CD4-positive, alpha-beta memory T cell (primary cell): ENCODE measurements at places on chromosomes 4 and X.

DNA sequence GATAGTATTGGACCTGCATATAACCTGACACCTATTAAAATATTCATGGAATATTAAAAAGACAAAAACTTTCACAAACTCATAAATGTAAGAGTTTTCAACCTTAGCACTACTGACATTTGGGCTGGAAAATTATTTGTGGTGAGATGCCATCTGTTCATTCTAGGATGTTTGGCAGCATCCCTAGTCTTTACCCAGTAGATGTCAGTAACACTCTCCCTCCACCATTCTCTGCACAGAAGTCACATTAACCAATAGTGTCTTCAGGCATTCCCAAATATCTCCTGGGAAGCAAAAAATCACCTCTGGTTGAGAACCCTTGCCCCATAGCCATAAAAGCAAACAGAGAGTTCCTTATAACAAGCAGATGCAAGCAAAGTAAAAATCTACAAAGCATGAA lies 41.4 kb upstream of the NDST4 start:
- no peak for DNase-seq

- no peak for DNase-seq
These were observed 22.5 kb downstream of the LRRC66 start for GRCh38 chr4:51997647-51998046.

- DNase-seq: no peak
These were observed 31.2 kb upstream of the GYPA start for GRCh38 chr4:144171697-144172096.

- DNase-seq: peak; percentile 50
These were observed at the start of gene CHST7 for GRCh38 chrX:46573331-46573891. TSS of gene CHST7 (plus strand) at chrX:46573765. CDS start at chrX:46573932, 167 bp downstream.

DNA sequence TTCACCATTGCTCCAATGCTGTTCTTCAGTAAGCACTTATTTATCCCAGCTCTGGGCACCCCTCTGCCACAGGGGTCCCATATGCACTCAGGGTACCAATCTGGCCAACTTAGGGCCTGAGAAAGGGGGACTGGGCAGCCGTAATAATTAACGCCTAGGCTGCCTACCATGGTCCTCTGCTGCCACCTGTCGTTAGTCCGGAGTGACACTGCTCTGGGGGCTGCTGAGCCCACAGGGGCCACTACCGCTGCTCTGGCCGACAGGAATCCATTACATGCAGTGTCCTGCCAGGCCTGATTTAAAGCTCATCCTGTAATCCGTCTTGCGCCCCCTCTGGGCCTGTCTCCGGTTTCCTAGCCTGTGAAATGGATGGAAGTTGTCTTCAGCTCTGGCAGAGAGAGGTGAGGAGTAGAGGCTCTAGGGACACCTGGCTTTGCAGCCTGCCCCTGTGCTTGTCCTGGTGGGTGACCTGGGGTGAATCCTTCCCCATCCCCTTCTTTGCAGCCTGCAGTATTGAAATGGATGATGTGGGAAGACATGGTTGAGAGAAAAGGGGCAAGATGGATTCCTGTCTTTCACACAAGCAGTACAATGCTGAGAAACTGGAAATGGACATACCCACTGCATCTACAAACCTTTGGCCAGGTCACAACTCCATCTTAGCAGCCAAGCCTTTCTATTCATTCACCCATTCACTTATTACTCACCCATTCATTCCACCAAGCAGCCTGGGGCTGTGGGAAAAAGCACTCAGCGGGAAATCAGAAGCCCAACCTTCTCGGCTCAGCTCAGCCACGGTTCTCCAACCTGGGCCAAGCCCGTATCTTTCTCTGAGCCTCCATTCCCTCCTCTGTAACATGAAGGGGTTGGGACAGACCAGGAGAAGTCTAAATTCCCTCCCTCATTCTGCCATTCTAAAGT lies 116.3 kb upstream of the NALF2 start:
- DNase-seq: peak; percentile 15

DNA sequence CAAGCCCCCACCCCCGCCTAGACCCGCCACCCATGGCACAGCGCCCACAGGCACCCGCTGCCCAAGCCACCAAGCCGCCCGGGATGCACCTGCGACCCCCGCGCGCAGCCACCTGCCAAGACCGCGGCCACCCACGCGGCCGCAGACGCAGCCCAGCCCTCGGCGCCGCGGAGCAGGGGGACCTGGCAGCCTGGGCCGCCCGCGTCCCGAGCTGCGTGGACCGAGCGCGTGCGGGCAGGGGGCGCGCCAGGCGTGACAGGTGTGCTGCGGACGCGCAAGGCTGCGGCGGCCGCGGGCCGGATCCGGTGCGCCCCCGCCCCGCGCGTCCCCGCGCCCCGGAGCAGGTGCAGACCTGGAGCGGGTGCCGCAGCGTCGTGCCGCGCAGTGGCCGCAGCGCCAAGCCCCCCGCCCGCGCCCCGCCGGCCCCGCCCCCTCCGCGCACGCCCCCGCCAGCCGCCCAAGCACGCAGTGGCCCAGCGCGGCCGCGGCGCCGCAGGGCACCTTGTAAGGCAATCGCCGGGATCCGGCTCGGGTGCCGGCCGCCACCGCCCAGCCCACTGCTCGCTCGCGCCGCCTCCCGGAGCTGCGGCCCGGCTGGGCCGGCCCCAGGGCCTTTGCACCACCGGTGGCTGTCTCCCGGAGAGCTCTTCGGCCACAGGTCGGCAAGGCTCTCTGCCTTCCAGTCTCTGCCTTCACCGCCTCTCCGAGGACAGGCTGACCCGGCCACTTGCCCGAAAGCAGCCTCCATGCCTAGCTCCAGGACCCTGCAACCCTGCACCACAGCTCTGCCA lies at the start of gene PNCK:
Gene PNCK, minus strand, starts transcription at position 386 of the 791 bp plus-strand sequence. CDS start 737 bp downstream, outside the sequence.
- no peak for DNase-seq

DNA sequence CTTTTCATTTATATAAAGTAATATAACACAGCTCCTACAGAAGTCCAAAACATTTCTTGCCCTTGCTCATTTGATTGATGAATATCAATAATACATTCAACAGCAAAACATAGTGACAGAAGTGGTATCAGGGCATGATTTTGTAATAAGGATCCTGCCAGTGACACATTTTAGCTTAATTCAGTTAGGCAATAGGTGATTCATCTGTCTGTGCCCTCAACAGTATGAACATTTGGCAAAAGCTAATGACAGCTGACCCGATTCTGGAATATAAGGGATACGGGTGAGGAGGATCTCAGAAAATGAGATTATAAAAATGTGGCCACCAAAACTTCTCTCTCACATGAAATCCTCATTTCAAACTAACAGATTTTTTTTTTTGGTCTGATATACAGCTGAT lies 294.0 kb downstream of the CAMK2D start:
- DNase-seq: no peak

DNA sequence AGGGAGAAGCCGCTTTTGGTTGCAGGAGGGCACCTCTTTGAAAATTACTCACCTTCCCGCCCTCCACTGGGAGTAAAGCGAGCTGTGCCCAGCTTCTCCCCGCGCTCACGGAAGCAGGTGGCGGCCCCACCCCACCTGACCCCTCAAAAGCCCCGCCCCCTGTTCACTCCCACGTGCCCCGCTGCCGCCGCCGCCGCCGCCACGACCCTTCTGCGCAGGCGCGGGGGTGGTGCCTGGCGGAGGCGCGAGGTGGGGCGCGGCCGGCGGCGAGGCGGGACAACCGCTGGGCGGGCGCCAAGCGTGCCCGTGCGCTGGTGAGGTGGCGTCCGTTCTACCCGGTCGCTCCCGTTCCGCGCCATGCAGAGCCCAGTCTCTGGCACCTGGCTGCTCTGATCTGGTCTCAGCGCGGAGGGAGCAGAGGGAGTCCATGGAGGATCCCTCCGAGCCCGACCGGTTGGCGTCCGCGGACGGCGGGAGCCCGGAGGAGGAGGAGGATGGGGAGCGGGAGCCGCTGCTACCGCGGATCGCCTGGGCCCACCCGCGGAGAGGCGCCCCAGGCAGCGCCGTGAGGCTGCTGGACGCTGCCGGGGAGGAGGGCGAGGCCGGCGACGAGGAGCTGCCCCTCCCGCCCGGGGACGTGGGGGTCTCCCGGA lies at the start of gene PI4K2B:
Gene PI4K2B, plus strand, starts transcription at position 297 of the 653 bp plus-strand sequence. Its CDS starts 131 bp downstream, at position 428.
- DNase-seq: peak; percentile 96

- DNase-seq: no peak
These were observed 789.3 kb downstream of the IL1RAPL1 start for GRCh38 chrX:29376584-29376983.

DNA sequence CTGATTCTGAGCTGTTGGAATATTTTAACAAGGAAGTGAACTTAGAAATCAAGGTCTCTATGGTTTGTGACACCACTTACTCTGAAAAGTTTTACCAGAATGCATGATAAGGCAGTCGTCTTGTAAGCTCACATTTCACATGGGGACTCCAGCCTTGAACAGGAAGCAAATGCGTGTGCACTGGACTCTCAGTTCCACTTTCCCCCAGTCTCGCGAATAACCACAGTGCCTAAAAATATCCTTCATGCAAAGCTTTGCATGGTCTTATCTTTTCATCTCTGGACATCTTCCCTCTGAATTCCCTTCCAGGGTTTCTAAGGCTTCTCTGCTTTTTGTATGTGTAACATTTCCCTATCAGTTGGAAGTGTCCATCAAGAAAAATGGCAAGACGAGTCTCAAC lies 581.8 kb downstream of the NLGN4X start:
- DNase-seq: no peak

GRCh38 chr4:104966349-104967033 lies 180.2 kb upstream of the TET2 start:
- peak; percentile 23 for DNase-seq

GRCh38 chrX:149060921-149061320 lies 444.2 kb downstream of the IDS start:
- DNase-seq: no peak
